Upper lobe of left lung (tissue), 6 donors: ENCODE measurements at places on chromosomes 2 and 18.
A peak's percentile ranks its signal among the peaks of the same experiment; 100 is the strongest.

DNA sequence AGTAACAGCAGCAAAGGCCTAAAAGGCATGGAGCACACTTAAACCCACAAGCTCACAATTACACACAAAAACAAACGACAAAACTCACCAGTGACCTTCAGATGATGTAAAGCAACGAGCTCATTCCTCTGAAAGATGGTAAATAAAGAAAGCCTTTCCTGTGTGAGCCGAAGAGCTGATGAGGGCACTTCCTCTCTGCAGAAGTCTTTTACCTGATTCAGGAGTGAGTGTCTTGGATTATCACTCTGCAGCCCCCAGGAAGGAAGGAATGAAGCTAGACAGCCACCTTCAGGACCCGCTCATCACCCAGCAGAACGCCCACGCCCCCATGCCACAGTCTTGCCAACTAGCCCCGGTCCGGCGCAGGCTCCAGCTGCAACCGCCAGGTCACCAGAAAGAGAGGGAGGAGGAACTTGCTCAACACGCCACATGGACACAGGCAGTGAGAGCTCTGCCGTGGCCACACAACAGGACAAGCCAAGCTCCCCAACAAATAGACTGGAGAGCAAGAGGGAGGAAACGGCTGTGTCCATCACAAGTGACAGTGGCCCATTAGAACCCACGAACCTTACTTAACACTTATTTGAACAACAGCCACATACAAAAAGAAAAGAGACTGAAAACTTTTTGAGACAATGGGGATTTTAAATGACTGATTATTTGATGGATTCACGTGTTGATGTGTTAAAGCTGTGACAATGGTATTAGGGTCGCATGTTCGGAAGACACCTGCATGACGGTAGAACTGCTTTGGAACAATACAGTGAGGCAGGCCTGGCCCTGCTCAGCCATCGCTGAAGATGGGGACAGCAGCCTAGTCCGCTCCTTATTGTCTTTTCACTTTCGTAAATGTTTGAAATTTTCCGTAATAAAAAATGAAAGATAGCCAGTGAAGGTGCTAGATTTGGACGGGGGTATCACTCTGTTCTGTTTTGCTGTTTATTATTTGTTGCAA lies 127.3 kb downstream of the HDAC4 start:
- DNase-seq = peak; percentile 78

DNA sequence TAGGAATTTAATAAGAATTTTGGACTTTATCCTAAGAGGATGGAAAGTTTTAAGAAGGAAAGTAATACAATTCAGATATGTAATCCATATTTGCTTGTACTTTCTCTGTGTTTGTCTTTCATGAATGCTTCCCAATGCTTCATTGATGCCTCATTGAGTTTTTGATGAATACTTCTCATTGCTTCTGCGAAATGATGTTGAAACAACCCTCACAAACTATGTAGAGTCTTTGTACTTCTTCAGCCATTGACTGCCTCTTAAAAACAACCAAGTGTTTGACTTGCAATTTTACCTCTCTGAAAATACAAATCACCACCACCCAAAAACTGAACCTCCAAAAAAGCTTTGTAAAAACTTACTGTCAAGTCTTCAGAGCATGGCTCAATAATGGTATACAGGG lies 424.1 kb downstream of the ERBB4 start:
- DNase-seq = no peak

DNA sequence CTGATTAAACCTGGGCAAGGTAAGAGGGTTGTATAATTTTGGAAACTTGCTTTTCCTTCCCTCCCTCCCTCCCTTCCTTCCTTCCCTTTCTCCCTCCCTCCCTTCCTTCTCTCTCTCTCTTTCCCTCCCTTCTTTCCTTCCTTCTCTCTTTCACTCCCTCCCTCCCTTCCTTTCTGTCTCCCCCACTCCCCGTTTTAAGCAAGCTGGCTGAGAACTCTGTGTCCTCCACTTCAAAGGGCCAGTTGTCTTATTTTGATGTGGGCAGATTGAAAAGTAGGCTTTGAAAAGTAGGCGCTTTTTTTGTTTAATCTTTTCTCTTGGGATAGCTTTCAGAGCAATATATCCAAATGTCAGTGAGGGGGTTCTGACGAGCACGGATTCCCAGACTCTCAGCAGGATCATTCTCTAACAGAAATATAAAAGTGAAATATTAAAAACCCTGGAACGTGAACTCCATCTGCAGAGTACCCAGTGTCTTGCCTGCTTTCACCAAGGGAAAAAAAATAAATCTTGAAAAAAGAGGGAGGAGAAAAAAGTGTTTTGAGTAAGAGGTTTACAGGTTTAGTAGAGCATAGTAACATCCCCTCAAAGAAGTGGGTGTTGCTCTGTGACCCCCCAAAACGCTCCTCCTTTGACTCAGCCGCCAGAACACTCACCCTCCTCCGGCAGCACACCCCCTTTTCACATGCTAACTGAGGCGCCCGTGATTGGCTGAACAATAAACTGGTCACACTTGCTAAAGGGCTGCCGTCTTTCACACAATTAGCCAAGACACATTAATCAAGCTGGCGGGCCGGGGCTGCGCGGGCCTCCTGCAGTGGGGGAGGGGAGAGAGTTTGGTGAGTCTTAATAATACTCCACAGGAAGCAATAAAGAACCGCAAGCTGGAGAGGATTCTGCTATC lies 52.2 kb downstream of the CDK15 start:
- peak; percentile 58 for DNase-seq

DNA sequence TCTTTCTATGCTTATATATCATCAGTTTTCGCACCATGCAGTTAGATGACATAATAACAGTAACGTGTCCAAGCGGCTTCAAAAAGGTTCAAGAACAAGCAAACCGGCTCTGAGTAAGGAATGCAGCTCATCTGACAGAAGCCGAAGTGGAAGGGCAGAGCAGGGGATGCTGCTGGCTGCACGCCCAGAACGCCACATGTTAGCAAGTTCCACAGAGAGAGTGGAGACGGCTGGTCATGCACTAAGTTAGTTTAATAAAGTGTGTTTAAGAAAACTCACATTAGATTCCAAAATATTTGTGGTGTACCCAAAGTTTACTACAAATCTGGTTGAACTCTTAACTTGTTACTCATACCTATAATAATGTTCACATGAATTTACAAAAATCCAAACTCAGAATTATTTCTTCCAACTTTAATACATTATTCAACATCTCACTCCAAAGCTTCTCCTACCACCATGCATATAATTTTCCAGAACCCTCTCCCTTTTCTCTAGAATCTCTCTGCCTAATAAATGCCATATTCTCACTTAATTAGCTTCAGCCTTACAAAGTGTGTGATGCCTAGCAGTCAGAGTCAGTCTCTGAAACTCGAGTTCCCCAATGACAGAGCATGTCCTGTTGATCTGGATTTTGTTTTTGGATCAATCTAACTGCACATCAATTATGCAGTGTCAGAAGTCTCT lies 170.0 kb downstream of the DNAH7 start:
- DNase-seq = peak; percentile 24

DNA sequence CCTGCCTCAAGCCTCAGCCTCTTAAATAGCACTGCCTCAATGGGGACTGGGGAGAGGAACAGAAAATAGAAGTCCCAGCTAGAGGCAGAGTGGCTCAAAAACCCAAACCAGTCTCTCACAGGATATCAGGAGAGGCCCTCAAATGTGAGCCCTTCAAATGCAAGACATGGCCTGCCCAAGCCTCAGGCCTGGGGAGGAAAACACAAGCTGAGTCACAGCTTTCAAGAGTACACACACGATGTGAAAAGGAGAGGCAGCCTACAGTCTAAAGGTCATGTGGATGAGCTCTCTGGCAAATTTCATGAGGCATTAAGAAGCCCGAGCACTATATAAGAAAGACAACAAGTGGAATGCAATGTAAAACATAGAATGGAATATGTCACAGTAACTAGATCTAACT lies 316.6 kb upstream of the MEX3C start:
- DNase-seq = no peak

GRCh38 chr2:85096616-85097015 lies 36.6 kb upstream of the TCF7L1 start:
- DNase-seq = no peak

DNA sequence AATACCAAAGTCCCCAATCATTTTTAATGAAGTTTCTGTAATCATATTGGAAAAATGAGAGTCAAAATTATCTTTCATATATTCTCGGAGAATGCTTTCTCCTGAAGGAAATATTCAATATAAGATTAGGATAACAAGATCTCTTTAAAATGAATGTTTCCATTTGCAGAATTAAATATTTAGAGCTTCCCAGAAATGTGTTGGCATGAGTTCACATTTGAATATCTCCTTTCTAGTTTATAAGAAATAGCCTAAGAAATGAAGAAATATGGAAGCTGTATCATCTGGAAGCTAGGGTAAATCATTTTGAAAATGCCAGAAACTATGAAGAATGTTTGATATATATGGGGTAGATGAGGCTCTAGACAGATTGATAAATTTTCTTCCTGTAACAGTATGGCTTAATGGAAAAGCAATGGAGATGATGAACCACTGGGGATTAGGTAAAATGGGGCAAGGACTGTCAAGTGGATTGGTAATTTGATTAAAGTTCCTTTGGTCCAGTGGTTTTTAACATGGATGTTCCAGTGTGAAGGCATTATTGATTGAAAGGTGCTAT lies 184.6 kb upstream of the ZNF804A start:
- DNase-seq = no peak

GRCh38 chr2:21617885-21618434 lies 494.2 kb downstream of the TDRD15 start:
- no peak for DNase-seq

- DNase-seq = no peak
These were observed 54.4 kb downstream of the CWC22 start for GRCh38 chr2:179952658-179953057.

DNA sequence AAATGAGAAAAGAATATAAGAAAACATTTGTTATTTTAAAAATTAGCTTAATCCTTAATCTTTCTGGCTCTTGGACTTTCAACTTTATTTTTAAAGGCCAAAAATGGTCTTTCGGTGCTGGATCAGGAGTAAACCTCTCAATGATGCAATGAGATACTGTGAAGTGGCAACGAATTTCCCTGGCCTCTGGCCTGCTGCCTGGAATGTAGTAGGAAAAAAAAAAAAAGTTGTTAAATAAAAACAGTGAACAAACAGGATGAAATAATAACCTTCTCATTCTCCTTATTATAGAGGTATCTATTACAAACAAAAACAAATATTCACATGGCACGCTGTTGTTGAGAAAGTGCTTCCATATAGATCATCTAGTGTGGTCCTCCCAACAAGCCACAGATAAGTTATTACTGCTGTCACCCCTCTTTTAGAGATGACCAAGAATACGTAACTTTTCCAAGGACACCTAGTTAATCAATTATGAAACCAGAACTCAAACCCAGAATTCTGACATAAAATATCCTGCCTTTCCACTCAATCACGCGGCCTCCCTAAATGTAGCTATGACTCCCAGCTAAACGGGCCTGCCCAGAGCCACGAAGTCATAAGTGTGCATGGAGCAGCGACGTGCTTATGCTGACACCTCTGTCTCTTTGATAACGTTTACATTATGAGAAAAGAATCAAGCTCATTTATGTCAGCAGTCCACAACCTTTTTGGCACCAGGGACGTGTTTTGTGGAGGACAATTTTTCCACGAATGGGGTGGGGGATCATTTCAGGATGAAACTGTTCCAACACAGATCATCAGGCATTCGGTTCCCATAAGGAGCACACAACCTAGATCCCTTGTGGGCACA lies 170.9 kb downstream of the BCL2 start:
- no peak for DNase-seq

GRCh38 chr2:111194835-111195621 lies 74.3 kb downstream of the BCL2L11 start:
- DNase-seq = no peak

DNA sequence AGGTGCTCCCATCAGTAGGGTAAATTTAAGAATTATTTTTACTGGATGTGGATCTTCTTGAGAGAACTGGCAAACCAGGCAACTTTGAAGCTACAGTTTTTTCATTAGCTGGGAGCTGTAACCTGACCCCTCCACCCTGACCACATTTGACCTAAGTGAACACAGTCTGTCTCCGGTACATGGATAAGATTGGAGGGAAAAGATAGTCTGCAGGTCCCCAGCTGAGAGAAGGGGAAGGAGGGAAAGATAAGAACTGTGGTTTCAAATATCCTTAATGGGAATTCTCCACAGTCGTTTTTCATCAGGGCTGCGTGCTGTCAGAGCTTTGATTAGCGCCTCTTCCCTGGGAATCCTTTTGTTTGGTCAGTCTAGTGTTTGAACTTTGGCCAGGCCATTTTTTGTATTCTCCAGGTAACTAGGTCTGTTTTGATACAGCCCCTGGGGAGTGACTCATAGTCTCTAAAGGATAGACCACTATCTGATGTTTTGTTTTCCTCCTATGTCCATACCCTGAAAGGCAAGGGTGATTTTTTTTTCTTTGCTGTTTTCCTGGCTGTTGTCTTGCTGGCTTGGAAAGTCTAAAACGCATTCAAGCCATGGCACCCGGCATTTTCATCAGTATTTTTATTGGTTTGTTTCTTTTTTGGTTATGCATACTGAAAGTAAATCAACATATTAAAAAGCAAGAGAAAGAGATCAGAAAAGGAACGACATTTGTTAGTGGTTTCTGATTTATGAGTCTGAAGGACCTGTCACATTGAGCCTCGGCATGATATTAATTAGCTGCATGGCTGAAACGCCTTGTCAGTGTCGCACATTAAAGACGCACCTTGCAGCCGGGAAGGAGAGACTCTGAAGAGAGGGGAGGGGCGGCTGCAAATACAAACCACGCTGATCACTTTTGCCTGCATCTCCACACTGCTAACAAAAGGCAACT lies 183.4 kb upstream of the FN1 start:
- DNase-seq = no peak

GRCh38 chr2:32923109-32923508 lies 23.6 kb upstream of the LTBP1 start:
- DNase-seq = no peak

- DNase-seq = no peak
These were observed 68.6 kb upstream of the PELI1 start for GRCh38 chr2:64212801-64213321.

GRCh38 chr18:62420151-62420512 lies 95.0 kb downstream of the TNFRSF11A start:
- DNase-seq = no peak

GRCh38 chr2:181673173-181673572 lies 7.1 kb downstream of the NEUROD1 start:
- no peak for DNase-seq

GRCh38 chr2:146147448-146148012 lies 1627.6 kb upstream of the ZEB2 start:
- DNase-seq = no peak

- DNase-seq = no peak
These were observed 391.3 kb downstream of the CMPK2 start for GRCh38 chr2:6474161-6475140.

DNA sequence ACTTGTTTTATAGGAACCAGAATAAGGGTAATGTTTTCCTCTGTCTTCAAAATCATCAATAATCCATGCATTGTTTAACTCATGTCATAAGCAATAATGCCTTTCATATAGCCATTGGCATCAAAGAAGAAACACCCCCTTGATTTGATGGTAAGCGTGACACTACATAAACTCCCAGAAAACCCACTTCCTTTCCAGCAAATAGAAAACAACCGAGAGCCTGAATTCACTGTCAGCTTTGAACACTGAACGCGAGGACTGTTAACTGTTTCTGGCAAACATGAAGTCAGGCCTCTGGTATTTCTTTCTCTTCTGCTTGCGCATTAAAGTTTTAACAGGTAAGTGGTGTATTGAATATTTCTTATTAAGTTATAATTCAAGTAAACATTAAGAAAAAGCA lies at the start of gene ICOS:
Gene ICOS, plus strand, starts transcription at position 229 of the 400 bp plus-strand sequence. Its CDS starts 52 bp downstream, at position 281.
- no peak for DNase-seq
